ENCODE measurements at places on chromosomes 4 and X.

DNA sequence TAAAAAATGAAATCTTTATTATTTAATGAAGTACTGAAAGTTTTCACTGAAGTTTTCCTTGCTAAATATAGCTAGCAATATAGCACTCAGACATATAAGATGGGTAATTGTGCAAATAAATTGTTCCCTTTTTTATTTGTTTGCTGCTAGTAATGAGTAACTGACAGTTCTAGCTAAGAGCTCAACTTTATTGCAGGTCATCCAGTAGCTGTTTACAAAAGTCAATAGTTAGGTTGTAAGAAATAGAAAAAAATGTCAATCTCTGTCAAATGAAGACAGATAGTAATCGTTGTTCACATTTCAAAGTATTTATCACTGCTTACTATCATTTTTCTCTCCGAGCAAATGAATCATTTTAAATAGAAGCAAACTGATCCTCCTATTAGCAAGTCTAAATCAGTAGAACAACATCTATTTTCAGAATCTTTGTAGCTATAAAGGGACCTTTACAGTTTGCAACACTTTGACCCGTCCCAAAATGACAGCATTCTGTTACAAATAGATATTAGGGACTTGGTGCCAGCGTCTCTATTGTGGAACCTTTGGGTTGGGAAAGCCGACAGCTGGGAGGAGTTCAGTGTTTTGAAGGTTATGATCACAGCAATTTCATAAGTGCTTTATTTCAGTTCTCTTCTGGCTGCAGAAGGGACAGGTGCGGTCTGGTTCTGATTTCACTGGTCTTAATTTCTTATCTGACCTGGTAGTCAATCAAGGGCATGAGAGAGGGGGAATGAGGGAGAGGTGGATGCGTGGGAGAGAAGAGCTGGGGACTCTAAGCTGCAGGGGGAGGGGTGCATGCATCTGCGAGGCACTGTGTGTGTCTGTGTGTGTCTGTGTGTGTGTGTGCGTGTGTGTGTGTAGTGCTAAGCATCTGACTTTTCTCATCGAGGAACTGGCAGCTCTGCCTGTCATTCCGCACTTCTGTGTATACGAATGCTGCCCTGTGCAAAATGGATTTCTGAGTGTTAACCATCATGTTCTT lies 227.9 kb upstream of the PITX2 start:
- DNase-seq: no peak

DNA sequence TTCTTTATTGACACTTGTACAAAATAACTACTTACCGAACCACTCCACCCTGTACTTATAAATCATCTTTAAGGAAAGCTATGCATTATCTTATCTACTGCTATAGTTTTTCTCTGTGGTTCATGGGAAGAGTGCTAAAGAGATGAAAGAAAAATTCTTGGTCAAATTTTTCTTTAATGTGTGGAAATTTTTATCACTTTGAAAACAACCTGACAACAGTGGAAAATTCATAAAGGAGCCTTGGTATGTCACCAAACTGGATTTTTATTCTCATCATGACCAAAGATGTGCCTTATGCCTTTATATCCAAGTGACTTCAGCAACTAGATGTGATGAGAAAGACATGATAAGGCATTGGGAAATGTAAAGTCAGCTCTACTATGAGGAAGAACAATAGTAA lies 67.2 kb upstream of the SPP1 start:
- no peak for DNase-seq

GRCh38 chrX:121301356-121301755 lies 253.9 kb downstream of the GLUD2 start:
- DNase-seq: no peak

DNA sequence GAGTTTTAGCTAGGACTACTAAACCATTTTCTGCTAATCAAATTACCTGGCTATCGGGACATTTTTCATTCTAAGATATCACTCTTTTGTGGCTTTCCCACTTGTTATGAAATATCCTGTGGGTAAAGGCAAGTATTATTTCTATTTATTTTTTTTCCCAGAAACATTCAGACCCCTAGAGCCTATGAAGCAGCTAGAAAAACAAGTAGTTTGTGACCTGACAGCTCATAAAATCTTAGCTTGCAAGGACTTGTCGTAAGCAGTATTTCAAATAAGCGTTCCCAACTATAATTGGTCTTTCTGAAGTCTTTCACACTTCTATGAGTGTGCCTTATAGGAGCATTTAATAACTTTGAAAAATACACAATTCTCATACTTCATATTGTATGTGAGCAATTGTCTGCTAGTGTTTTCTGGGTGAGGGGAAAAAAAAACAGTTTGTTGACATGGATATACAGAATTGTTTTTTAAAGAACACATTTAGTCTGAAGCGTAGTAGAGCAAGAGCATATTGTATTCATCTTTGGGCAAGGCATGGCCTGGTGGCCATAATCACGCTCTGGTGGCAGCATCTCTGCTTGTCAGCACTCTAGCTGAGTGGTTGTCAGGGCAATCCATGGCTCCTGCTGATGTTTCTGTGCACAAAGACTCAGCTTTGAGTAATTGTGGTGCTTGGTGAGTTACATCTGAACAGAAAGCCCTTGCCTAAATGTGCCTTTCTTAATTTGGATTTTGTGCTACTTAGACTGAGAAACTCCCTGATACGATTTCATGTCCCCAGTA lies 2.6 kb downstream of the MCUB start:
- DNase-seq: no peak

- no peak for DNase-seq
Measured at GRCh38 chr4:95129821-95130311, 372.1 kb downstream of the BMPR1B start.

DNA sequence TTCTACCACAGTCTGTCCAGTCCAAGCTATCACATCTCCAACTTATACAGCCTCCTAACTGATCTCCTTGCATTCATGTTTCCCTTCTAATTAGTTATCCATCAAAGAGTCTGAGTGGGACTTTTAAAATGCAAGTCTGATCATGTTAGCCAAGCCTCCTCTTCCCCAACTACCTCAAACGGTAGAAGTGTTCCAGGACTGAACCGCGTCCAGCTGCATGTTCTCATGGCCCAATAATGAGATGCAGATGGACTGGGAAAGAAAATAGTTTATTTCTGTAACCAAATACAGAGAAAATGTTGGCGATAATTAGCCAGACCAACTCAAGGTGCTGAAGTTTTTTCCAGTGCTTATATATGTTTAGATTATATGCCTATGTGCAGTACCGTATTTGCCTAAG lies 46.6 kb upstream of the PPP1R2C start:
- DNase-seq: no peak

DNA sequence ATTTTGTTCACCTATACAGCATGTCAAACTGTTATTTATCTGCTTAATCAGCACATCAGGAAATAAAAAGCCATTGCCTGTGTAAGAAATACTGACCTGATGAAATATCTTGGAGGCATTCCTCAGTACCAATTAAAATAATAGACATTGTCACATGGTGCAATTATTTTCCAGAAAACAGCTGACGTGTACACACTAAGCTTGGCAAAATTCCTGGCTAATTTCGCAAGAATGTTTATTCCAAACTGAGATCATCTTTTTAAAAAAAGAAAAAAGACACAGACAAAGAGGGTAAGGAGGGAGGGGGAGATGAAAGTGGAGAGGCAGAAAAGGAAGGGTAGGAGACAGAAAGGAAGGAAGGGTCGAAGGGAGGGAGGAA lies 61.9 kb upstream of the NFKB1 start:
- no peak for DNase-seq

DNA sequence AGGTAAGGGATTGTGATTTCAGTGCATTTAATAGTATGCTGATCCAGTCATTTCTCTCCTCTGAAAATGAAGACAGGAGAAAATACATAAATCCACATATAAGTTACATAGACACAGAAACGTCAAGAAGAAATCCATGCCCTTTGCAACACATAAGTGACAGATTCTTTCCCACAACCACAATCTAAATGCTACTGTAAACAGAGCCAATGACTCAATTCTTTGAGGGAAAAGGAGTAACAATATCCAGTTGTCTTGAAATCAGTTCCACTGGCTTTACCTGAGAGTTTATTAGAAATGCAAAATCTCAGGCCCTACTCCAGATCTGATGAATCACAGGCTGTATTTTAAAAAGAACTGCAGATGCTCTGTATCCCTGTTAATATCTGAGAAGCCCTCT lies 66.4 kb downstream of the ARAP2 start:
- DNase-seq: no peak

DNA sequence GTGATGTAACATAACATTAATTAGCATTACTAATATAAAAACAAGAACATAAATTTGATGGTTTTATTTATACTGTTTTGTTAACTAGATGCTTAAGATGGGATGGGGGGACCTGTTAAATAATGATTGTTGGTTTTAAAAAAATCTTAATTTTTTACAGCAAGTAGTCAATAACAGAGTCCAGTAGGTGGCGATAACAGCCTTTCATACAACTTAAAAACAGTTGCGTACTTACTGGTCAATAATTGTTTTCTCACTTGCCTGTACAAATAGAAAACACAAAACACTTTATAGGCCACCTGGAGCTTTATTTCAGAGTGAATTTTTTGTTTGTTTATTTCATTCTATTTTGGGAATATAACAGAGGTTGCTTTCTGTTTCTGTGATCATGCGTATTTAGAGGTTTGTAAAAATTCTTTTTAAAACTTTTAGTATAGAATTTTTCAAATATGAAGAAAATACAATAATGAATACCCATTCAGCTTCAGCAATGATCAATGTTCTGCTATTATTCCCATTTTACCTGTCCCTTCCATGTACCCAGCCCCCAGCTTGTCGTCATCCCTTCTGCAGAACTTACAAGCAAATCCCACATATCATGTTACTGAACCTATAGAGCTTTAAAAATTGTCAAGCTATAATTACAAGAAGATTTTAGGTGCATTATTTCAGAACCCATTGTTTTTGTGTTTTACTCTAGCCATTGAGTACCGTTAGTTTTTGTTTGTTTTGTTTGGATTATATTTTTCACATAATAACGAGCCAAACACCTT lies 97.1 kb downstream of the MRPL1 start:
- DNase-seq: no peak

GRCh38 chr4:107034091-107034995 lies 1.8 kb downstream of the DKK2 start:
- DNase-seq: no peak

DNA sequence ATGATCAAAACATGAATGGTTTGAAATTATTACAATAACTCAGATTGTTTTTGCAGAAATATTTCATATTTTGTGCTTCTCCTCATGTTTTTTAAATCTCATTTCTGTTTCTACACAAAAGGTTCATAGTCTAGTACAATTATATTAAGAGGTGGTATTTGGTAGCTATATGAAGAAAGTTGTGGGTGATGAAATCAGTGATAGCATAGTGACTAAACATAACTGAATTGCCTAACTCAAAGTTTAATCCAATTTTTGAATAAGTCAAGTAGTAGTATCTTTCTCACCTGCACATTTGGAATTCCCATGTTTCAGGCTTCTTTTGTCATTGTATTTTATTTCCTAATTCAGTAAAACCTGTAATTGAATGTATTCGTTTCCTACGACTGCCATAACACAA lies 648.7 kb downstream of the GRID2 start:
- DNase-seq: no peak

Data from vagina (tissue), 2 donors.